Brain pericyte (primary cell): ENCODE measurements at places on chromosomes 12 and 14.

DNA sequence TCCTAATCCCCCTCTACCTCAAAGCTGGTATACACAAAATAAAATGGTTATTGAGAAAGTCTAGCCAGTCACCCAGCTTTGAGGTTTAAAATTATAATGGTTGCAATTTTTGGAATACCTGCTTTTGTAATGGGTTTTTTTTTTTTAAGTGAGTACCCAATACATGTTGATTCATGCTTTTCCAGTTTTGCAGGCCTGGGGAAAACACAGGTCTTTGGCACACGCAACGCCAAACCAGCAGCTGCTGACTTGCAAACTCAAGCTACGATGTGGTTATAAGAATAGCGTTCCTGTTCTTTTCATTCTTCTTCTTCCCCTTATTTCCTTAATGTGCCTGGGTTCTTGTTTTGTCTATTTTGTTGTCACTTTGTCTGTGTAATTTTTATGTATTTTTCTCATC lies 233.0 kb downstream of the EGLN3 start:
- no peak for DNase-seq

GRCh38 chr14:42428996-42429395 lies 822.3 kb downstream of the LRFN5 start:
- DNase-seq = no peak

GRCh38 chr14:76974365-76974764 lies 54.1 kb downstream of the IRF2BPL start:
- DNase-seq = no peak

- DNase-seq = no peak
Measured at GRCh38 chr12:84277986-84278385, 634.6 kb downstream of the SLC6A15 start.

- no peak for DNase-seq
Measured at GRCh38 chr12:553216-554000, 93.7 kb downstream of the B4GALNT3 start.
